CD4-positive, alpha-beta memory T cell (primary cell): ENCODE measurements at places on chromosomes 1 and 21. TPM values are rescaled to one million over a fixed set of nuclear protein-coding genes. Genes with fewer than 3 reads are reported as not detected.

DNA sequence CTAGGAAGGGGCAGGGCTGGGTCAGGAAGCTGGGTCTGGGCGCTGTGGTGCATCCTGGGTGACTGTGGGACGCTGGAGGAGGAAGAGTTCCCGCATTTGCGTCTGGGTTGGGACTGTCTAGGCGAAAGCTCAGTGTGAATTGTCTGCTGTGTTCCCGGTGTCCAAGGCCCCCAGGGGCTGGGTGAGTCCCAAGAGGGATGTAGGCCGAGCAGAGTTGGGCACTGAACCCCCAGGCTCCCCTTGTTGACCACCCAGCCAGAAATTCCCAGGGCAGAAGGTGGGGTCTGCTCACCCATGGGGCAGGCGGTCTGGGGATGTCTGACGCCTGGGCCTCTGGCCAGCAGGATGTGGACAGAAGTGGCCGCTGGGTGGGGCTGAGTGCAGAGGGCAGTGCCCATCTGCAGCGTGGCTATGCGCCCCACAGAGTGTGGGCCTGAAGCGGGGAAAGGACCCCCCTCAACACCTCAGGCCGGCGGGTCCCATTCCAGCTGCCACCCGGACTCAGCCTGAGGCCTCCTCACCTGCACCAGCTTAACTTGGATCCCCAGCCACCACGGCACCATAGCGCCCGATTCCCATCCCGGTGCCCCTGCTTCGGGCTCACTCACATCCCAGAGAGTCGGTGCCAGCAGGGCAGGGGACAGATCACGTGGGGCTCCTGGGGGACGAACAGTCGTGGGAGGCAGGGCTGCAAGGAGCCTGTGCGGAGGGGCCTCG is 37.0 kb upstream of the POFUT2 start:
- peaks cover 23% of the 10 kb centered on the region for H3K4me1 ChIP-seq
- no peaks in the 10 kb centered on the region for H3K36me3 ChIP-seq
- no peak overlapping the region for H3K4me3 ChIP-seq
- DNase-seq, result no peak

DCST1 gene
- not detected for total RNA-seq

DNA sequence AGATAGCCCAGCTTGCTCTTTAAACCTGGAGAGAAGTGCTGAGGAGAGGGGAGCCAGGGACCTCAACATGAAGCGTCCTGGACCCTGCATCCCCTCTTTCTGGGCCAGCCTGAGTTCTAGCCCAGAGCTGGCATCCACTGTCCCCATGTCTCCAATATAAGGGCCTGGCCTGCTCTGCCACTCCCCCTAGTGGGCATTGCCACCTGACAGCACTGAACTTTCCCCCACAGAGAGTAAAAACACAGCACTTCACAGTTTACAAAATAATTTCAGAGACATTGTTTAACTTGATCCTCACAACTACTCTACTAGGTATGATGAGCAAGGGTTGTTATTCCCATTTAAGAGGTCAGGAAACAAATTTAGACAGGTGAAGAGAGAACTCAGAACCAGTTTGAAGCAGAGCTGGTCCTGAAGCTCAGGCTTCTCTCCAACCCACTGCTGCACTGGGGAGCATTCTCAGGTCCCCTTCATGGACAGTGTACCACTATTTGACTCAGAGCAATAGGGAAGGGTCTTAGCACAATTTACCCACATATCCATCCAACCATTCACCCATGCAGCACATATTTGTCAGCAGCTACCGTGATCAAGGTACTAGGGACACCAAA is 151.2 kb downstream of the DMRTA2 start:
- no peaks in the 10 kb centered on the region for H3K27me3 ChIP-seq
- no peak overlapping the region for H3K27ac ChIP-seq
- DNase-seq, result no peak
- no peak overlapping the region for H3K4me3 ChIP-seq

MMEL1 gene
- total RNA-seq, result 0.67 TPM
